Activated naive CD4-positive, alpha-beta T cell treated with anti-CD3 and anti-CD28 coated beads, Interleukin-2, amount 50 U/mL, for 16 hours (primary cell): ENCODE measurements at places on chromosomes 3 and 15.

DNA sequence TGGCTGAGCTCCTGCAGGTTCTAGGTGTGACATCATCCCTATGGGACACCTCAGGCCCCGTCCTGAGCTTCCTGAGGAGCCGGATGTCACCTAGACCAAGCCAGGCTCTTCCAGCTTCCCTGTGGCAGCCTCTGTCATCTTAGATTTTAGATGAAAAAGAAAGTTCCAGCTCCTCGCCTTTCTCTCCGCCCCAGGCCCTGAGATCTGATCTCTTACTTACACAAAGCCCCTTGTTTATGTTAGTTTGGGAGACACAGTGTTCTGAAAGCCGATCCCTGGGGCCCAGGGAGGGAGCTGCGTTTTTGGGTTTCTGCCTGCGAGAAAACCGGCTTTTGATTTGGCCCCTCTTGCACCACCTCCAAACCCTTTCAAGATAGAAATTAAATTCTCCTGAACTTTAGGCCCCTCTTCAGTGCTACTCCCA, 40.2 kb upstream of the FAM107A start:
- DNase-seq, result no peak

GRCh38 chr3:119497820-119498185, 544 bp upstream of the TIMMDC1 start:
- no peak for DNase-seq

- DNase-seq, result no peak
These were observed 17.6 kb downstream of the EIF4E3 start for GRCh38 chr3:71707595-71707994.

DNA sequence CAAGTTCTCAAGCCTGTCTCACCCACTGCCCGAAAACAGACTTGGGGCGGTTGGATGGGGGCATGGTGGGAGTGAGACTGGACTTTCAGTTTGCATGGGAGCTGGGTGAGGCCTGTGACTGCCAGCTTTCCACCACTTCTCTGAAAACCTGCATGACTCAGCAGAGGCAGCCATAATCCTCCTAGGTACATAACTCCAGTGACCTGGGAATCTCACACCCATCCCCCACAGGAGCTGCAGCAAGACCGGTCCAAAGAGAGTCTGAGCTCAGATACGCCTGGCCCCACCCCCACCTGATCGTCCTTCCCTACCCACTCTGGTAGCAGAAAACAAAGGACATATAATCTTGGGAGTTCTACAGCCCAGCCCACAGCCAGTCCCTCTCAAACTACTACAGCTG, 107.2 kb downstream of the NSMCE3 start:
- no peak for DNase-seq

DNA sequence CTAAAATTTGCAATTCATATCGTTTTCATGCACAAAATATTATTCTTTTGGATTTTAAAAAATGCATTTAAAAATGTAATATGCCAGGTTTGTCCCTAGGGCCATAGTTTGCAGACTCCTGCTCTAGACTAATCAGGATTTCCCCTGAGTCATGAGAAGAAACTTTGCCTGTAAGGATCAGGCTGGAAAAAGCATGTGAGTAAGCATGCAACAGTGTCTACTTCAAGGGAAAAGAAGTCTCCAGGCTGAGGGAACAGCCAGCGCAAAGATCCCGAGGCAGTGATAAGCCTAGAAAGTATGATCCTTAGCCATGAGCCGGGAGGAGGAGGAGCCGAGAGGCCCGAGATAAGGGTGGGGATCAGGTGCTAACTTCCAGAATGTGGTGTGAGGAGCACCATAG, 382.8 kb upstream of the CFAP20DC start:
- no peak for DNase-seq

DNA sequence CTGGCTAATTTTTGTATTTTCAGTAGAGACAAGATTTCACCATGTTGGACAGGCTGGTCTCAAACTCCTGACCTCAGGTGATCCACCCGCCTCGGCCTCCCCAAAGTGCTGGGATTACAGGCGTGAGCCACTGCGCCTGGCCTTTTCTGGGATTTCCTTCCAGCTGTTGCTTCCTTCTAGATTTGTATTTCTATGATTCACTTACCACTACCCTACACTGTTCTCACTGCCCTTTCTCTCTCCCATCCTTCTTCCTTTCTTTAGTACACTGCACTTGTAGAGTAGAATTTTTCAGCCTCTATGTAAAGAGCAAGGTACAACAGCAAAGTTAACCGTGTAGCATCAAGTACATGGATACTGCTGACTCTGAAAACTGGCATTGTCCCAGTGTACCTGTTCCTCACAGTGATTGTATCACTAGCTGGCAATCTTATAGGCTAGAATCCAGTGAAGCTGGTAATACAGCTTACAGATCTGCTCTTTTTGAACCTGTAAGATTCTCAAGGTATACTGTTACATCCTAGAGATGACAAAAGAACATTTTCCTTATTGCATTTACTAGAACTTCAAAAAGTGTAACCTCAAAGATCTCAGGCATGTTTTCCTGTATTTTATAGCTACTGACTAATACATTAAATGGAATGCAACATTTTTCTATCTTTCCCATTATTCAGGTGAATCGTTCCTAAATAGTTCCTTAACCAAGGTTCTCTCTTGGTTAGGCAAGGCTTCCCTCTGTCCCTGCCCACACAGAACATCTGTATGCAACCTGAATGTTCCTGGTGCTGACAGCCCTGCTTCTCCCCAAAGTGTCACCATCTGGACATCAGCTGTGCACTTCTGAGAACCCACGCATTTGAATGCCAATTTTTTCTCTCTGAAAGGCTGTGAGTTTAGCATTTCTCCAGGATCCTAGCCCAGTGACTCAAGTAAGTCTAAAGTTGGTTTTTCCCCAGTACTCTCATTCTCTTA, 74.1 kb upstream of the RAP2B start:
- DNase-seq, result no peak

DNA sequence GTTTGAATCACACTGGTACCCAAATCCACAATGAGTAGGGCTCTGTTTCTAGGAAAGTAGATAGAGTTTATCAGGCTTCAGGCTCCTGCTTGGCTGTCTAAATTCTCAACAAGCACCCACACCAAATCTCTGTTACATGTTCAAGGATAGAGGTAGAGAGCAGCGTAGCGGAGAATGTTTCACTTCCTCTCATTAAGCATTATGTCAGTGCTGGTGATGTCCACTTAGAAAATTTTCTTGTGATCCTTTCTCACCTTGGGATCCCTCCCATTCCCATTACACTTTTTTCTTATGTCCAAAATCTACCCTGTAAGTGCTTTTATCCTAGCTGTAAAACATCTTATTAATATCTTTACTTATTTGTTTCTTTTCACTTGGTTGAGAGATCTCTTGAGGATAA, 34.7 kb upstream of the GCSAM start:
- DNase-seq, result no peak
